ENCODE measurements at places on chromosomes 6 and 20. TPM values are rescaled to one million over a fixed set of nuclear protein-coding genes. Genes with fewer than 3 reads are reported as not detected.

GRCh38 chr6:109339906-109340678, 42.2 kb downstream of the CD164 start:
- no peak for DNase-seq

DNA sequence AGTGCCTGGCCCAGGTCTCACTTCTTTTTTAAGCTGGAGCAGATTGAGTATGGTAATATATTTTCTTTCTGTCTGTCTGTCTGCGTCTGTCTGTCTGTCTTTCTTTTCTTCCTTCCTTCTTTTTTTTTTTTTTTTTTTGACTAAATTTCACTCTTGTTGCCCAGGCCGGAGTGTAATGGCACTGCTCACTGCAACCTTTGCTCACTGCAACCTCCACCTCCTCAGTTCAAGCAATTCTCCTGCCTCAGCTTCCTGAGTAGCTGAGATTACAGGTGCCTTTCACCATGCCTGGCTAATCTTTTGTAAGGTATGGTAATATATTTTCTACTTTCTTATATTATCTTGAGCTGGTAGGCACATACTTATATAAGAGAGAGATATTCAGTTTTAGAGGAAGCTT, 196.3 kb upstream of the MARCKS start:
- DNase-seq, result no peak

Gene LCA5
- polyA plus RNA-seq, result 0.44 TPM

- DNase-seq, result no peak
Measured at GRCh38 chr20:45343532-45344167, 4.6 kb downstream of the SDC4 start.

Gene FOXP4
- polyA plus RNA-seq, result 6.7 TPM

DNA sequence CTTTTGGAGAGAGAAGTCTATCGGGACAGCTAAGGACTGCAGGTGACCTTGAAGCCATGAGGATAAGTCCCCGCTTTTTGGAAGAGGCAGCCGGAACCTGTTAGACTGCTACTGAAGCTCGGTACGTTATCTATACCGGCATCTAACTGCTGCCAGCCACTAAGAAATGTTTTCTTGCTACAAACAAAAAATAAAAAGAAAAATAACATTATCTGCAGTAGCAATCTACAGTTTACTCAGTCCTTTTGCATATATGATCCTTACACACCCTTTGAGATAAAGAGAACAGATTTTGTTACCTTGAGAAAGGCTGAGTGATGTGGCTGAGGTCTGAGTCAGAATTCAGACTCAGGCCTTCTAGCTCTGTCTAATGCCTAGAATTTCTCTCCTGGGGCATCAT, 314.6 kb downstream of the CDH26 start:
- DNase-seq, result no peak

Gene C6orf141
- 7.6 TPM for polyA plus RNA-seq

DNA sequence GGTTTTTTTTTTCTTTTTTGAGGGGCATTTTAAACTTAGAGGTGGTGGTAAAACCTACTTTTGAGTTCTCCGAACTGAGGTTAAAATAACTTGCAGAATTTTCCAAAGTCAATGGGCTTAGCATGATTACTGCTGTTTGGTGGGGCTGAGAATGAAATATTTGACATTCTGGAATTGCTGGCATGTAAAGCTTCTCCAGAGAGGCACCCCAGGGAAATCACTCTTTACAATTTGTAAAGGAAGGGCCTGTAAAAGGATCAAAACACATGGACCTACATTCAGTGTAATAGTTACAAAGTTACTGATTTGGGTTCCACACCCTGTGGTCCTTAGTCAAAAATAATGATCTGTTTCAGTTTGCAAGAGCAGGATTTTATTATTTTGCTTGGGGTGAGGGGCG, 5.5 kb downstream of the FAM217B start:
- DNase-seq, result no peak

DNA sequence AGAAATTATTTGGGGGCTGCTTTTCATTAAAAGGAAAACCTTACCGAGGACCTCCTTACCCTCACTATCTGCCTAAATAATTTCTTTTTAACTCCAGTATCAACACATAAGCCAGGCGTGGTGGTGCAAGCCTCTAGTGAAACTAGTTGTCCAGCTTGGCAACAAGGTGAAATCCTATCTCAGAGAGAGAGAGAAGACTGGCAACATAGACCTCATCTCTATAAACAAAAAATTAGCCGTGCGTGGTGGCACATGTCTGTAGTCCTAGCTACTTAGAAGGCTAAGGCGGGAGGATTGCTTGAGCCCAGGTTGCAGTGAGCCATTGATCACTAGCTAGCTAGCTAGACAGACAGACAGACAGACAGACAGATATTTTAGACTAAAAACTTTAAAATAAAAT, 92.5 kb downstream of the ARMC2 start:
- DNase-seq, result no peak

DNA sequence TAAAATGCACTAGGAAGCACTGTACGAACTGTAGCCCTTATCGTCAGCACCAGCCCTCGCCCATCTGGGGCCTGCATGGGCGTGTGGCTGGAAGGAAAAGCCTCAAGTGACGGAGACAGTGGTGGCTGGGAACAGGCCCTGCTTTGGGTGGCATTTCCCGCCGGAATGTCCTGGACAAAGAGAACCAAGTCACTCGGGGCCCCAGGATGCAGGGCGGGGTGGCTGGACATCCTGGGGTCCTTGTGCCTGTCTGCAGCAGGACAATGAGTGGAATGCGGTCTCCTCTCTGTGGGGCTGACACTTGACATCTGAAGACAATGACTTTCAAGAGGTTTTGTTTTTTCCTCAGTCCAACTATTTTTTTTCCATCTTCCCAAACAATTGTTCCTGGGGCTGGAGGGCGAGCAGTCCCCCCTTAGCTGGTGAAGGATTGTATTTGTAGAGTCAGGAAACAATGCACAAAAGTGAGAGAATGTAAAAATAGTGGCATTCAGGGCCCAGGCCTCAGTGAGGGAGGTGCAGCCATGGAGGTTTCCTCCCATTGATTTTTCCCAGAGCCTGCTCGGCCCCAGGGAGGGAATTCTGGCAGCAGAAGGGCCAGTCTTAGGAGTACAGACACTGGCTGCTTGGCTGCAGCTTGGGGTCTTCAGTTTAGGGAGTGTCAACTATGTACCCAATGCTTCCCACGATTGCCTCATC, 64.4 kb downstream of the PREX1 start:
- DNase-seq, result no peak

Gene GSTA3
- not detected for polyA plus RNA-seq

Gene C6orf15
- 0.06 TPM for polyA plus RNA-seq

- DNase-seq, result no peak
Measured at GRCh38 chr6:11484441-11484840, 53.1 kb upstream of the TMEM170B start.

DNA sequence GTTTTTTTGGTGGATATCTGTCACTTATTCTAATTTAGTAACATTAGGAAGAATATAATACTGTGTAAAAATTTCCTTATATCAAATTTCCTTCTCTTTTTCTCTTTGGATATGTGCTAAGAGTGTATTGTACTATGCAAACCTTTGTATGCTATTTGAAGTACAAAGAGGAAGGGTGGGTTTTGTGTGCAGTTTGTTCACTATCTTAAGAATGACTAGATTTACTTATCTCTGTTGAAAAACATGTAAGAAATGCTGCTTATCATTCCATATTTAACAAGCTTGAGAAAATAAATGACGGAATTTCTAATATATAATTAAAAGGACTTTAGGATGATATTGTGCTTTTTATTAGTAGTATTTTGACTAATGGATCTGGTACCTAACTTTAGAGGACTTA, 13.1 kb downstream of the CD2AP start:
- no peak for DNase-seq

- DNase-seq, result no peak
Measured at GRCh38 chr20:5024103-5024502, 22.8 kb upstream of the SLC23A2 start.

DNA sequence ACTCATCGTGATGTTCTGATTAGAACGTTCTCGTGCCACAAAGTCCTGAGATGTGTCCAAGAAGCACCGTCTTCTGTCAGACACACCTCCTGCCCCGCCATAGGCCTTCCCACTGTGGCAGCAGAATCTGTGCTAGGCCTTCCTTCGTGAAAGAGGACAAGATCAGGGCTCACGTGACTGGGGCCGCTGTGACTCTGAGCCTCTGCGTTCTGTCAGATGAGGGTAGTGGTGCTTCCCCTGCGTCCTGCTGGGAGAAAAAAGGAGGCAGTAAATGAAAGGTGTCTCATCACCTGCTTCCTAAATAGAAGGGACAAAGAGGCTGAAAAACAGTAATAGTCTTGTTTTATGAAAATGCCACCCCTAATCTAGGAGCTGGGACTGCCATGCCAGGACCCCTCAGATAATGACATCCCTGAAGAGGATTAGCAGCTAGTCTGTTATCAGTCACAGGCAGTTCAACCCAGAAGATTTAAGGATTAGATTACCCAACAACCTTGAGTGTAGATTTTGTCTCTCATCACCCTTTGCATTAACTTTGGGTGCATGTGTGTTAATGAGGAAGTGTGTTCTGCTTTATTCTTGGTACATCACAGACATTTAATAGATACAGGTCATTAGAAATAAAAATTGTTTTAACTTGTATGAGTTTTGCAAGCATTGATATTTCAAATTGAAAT, 4.1 kb downstream of the DNAJC5 start:
- no peak for DNase-seq

DNA sequence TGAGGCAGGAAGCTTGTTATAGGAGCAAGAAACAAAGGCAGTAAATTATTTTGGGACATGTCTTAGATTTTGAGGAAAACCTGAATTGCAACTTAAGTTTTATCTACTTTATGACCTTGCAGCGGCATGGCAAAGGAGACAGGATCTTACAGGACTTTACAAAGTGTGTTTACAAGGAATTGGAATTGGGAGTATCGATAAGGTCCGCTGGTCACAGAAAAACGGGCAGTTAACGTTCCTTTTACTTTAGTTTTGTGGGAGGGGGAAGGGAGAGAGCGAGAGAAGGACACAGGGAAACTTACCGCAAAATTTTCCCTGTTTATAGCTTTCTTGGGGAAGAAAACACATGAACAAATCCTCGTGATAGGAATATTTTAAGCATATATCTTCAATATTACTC, 1607.2 kb downstream of the GRIK2 start:
- DNase-seq, result no peak

- no peak for DNase-seq
Measured at GRCh38 chr6:15434263-15434662, 188.4 kb downstream of the JARID2 start.

Gene AGER
- polyA plus RNA-seq, result 5.5 TPM

DNA sequence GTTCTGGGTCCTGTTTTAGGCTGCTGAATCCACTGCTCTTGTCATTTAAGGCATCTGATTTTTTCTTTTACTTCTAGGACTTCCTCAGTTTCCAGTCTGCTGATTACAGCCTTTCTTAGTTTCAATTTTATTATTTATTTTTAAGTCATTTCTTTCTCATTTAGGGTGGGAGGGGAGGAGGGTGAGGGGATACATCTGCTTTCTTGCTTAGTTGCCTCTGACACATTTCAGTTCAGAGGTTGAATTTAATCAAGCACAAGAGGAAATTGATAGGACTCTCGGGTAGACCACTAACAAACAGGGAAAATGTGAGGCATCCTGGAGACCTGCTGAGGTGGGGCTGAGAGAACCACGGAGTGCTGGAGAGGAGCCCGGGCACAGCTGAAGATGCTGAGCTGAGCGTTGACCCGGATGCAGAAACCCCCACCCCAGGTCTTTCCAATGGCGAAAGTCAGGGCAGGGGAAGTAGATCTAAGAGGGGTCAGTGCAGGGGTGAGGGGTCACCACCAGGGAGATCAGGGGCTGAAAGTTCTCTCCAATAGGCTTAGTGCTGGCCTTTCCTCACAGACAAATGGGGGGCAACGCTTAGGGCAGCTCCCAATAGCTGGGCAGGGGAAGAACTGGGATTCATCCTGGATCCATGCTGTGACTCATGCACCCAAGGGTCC, 7.6 kb upstream of the TREML2 start:
- DNase-seq, result no peak

- no peak for DNase-seq
Measured at GRCh38 chr6:4459032-4459431, 317.2 kb upstream of the CDYL start.

- no peak for DNase-seq
Measured at GRCh38 chr6:31968791-31969711, 2.9 kb downstream of the DXO start.

Gene FOXQ1
- 0.03 TPM for polyA plus RNA-seq

GRCh38 chr20:7971536-7972280, 31.4 kb upstream of the HAO1 start:
- no peak for DNase-seq

Gene PROKR2
- 9.5 TPM for polyA plus RNA-seq

Gene RCAN2
- 5.0 TPM for polyA plus RNA-seq

Gene RBM24
- 3.2 TPM for polyA plus RNA-seq

DNA sequence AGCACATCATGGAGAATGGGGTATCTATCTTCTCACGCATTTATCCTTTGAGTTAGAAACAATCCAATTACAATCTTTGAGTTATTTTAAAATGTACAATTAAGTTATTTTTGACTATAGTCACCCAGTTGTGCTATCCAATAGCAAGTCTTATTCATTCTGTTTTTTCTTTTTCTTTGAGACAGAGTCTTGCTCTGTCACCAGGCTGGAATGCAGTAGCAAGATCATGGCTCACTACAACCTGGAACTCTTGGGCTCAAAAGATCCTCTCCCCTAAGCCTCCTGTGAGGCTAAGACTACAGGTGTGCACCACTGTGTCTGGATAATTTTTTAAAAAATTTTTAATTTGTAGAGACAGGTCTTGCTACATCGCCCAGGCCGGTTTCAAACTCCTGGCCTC, 201.5 kb upstream of the ZNF217 start:
- no peak for DNase-seq

DNA sequence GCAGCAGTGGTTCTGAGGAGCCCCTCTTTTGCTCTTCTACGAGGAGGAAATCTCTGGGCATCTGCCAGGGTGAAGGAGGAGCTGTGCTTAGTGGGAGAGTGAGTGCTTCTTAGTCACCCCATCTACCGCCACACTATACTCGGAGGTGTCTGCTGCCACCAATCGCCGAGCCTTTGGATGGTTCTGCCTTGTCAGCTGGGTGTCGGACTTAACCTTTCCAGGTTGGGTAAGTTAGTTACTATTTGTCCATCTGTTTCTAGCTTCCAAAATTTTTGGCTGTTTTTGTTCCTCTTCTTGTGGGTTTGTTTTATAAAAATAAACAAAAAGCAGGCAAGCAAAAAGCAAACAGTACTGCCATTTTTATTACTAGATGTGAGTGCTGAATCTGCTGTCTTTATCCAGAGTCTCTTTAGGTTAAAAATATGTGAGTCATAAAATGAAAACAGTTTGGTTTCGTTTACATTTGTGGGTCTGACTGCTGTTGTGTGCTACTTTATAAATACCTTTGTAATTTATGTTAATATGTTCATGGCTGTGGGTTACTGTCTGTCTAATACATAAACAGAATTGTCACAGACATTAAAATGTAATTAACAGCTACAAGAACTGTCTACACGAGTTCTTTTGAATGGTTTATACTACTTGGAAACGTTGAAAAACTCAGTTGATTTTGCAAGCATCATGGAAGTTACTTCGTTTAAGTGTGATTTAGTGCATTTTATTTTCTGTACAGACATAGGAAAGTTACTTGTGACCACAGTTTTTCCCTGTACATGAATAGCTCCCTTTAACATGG, 89.2 kb downstream of the ARID1B start:
- no peak for DNase-seq

- no peak for DNase-seq
Measured at GRCh38 chr6:73694711-73695411, 1.1 kb upstream of the CD109 start.
